ENCODE measurements at places on chromosomes 16 and 17. TPM values are rescaled to one million over a fixed set of nuclear protein-coding genes. Genes with fewer than 3 reads are reported as not detected.
A peak's percentile ranks its signal among the peaks of the same experiment; 100 is the strongest.

DNA sequence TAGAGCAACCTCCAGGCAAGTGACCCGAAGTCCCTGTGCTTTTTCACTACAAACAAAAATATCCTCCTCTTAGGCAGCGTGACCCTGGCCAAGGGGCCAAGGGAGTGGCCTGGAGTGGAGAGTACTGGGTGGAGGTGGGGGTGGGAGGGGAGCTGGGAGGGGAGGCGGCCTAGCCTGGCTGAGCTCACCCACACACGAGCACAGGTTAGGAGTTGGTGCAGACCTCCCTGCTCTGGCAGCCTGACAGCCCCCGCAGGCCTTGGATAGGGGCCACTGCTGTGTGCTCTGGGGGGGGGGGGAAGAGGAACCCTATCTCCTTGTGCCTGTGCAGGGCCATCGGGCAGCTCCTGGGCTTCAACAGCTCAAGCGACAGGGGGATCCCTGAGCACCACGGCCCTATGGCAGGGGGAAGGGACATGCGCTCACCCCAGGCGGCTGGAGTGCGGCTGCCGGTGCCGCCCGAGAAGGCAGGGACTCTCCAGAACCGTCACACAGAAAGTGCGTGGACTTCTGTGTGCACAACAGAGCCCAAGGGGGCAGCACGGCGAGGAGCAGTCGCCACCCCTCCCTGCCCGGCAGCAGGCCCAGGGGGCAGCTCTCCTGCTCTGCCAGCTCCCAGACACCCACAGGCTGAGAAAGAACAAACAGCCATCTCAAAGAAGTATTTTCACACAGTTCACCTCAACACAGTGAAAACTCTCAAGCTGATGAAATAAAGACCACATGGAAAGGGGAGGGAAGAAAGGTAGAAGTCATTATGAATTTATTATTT is 13.3 kb downstream of the SLC16A3 start:
- DNase-seq: no peak

DNA sequence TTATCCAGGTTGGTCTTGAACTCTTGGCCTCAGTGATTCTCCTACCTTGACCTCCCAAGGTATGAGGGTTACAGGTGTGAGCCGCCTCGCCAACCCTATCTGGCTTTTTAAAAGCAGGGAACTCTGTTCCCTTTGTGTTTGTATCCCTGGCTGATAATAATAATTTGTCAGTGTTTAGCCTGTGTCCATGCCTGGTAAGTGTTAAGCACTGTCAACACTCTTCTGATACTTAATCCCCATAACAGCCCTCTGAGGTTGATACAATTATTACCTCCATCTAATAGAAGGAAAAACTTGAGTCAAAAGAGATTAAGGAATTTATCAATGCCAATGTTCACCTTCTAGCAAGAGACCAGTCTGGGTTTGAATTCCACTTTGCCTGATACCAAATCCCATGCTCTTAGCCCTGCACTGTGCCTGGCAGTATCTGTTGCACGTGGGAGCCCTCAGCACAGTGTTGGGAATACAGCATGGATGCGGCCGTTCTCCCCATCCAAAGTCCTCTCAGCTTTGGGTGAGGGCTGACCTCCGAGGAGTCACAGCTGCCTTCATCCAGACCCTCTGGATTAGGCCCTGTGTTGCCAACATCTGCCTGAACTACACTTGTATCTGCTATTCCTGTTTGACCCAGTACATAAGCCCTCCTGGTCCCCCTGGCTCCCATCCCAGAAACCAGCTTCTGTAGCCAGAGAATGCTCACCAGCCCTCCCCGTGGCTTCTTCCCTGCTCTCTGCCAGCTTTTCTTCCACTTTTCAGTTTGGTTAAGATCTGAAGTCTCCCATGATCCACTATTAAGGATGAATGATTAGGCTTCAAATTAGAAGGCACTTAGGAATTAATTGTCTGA is 335.6 kb upstream of the ASIC2 start:
- no peak for DNase-seq

GRCh38 chr16:2969545-2970521 is 685 bp downstream of the PAQR4 start:
- peak; percentile 61 for DNase-seq

DNA sequence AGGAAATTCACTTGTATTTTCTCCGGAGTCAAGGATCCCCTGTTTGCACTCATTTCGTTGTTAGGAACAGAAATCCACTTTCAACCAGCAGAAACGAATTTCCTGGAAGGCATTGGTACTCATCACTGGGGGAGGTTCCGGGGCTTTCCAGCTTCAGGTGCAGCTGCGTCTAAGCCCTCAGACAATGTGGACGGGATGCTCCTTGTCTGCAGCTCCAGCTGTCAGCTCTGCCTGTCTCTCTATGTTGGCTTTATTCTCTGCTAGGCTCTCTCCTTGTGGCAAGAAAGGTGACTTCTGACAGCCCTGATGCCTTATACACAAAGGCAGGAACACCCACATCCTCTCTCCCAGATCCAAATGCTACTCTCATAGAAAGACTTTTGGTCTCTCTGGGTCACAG is 183.9 kb upstream of the HSBP1 start:
- DNase-seq: no peak

DNA sequence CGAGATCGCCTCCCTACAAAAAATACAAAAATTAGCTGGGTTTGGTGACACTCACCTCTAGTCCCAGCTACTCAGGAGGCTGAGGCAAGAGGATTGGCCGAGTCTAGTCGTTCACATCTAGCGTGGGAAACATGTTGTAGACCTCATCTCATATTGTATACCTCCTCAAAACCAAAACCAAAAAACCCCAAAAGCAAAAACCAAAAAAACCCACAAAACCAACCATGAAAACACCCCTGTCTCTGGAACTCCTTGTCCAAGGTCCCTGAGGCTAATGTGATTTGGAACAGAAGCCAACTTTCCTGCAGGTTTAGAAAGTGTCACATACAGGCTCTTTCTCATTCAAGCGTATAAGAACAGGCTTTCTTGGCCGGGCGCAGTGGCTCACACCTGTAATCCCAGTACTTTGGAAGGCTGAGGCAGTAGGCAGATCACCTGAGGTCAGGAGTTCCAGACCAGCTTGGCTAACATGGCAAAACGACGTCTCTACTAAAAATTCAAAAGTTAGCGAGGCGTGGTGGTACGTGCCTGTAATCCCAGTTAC is 29.0 kb downstream of the RAB11FIP3 start:
- DNase-seq: no peak

DNA sequence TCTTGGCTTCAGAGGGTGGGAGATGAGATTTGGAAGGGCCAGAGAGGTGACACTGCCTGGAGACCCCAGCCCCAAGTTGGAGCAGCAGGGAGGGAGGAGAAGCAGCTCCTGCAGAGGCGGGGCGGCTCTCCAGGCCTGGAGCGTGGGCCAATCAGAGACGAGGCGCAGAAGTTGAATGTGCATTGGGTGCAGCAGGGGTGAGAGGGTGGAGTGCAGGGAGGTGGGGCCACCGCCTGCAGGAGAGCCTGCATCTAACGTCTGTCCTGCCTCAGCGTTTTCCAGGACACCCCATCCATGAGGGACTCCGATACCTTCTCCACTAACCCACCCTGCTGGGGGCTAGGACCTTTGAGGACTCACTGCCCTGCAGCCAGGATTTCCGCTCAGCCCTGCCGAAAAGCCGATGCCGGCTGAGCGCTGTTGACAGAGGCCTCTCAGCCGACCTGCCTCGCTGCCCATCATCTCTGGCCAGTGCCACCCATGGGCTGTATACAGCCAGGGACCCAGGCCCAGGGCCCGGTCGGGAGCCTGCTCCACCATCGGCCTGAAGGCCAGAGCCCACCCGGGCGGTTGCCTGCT is 146.2 kb downstream of the ENGASE start:
- no peak for DNase-seq

- no peak for DNase-seq
Observed at GRCh38 chr17:45813048-45813725, 29.1 kb downstream of the CRHR1 start.

- DNase-seq: no peak
Observed at GRCh38 chr16:85205747-85206471, 93.6 kb upstream of the CIBAR2 start.

- peak; percentile 67 for DNase-seq
Observed at GRCh38 chr16:28923652-28924398, 1.2 kb downstream of the RABEP2 start.

DNA sequence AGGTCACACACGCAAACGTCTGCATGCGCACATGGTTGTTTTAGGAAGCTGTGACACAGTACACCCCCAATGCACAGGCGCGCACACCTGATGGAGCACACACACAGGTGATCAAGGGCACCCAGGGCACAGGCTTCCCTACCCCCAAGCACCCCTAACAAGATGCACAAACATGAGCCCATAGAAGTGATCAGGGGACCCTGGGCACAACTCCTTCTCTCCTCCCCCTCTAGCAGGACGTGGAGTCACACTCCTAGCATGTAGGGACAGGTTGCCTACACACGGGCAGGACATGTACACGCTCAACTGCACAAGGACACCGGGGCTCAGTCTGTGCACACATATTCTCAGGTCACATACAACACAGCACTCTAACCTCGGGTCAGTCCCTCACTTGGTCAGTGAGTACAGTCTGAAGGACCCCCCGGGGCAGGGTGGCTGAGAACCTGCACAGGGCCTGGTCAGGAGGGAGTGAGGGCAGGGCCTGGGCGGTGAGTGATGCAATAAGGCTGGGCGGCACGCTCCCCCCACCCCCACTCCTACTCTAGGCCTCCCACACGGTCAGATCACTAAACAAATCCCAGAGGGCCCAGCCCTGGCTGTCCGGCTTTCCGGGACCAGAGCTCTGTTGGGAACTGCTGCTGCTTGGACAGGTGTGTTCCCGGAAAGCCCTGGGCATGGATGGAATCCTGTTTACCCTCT is 751 bp upstream of the DOC2B start:
- no peak for DNase-seq

DNA sequence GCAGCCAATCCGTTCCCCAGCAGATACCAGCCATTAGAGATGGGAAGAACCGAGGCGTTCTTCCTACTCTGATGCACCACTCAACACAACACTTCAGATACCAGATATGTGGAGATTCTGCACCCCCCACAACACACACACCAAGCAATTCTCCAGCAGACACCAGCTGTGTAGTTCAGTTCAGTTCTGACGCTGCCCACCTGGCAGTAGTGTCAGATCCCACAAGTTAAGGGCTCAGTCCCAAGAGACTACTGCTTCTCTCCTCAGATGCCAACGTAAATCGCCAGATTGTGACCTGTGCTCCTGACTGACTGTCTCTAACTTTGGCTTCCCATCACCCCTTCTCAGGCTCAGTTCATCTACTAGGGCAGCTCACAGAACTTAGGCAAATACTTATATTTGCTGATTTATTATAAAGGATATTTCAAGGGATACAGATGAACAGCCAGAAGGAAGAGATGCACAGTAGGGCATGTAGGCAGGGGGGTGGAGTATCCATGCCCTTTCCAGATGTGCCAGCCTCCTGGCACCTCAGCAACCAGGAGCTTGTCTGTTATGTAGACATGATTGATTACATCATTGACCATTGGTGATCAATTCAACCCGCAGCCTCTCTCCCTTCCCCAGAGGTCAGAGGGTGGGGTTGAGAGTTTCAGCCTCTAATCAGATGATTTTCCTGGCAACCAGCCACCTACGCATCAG is 110.6 kb downstream of the PRKCA start:
- no peak for DNase-seq

GRCh38 chr16:4263504-4264436 is 9.1 kb downstream of the TFAP4 start:
- peak; percentile 69 for DNase-seq

DNA sequence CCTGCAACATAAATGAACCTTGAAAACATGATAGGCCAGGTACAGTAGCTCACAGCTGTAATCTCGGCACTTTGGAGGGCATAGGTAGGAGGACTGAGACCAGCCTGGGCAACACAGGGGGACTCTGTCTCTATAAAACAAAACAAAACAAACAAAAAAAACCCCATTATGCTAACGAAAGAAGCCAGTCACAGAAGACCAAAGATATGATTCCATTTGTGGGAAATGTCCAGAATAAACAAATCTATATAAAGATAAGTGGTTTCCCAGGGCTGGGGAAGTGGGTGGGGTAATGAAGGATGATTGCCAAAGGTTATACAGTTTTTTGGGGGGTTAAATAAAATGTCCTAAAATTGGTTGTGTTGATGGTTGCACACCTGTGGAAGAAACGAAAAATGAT is 36.5 kb upstream of the SIAH1 start:
- no peak for DNase-seq

GRCh38 chr17:59907467-59907866 is 14.5 kb downstream of the RPS6KB1 start:
- DNase-seq: no peak

DNA sequence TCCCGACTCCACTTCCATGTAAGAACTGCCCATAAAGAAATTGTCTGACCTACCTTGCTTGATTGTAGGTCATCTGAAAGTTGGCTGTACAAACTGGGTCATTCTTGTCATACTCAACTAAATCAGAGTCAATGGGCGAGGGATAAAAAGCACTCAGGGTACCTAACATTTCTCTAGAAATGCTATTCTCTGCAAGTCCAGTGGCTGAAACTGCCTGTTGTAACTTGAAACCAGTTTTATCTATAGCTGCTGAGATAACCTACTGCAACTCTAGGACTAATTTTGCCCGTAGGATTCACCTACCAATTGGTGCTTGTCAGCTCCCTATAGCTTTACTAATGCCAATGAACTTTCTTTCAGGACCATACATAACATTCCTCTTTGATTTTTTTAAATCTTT is 100.1 kb upstream of the GRIN2A start:
- no peak for DNase-seq

- no peak for DNase-seq
Observed at GRCh38 chr17:72609501-72609900, 483.0 kb downstream of the SLC39A11 start.

DNA sequence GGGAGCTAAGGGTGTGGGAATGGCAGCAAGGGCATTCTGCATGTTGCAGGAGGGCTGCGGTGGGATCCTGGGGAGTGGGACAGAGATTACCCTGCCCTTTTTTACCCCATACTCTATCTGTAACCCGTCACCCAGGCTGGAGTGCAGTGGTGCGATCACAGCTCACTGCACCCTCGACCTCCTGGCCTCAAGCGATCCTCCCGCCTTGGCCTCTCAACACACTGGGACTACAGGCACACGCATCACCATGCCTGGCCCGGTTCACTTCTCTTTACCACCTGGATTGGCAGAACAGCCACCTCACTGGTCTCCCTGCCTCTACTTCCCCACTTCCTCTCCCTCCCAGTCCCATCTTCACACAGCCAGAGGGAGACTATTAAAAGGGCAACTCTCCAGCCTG is 9.5 kb downstream of the ZNF385C start:
- DNase-seq: no peak

DNA sequence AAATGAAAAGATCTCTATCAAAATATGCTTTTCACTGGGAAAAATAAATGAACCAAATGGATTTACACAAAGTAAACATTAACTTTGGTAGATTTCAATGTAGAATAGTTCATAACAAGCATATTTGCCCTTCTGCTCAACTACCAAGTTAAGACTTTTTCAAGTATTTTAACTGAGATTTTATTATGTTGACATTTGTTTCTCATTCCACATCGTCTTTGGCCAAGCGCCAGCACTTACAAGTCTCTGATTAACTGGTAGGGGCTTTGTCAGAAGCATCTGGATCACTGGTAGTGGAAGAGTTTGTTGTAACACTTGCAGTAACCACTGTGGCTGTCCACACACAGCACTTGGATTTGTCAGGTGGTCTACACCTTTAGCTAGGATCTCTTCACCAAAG is 22.9 kb downstream of the SLFN12L start:
- DNase-seq: no peak

Gene DLX3
- polyA plus RNA-seq: 0.66 TPM

Gene ABHD15
- 25.6 TPM for polyA plus RNA-seq

Gene CACNG3
- polyA plus RNA-seq: 0.01 TPM

Gene CCL8
- 0.39 TPM for polyA plus RNA-seq

Gene ASGR1
- polyA plus RNA-seq: 5.7 TPM

Gene C16orf86
- polyA plus RNA-seq: 1.4 TPM

Measured in large intestine (tissue), 12 donors.